ENCODE measurements at places on chromosomes 6 and 20.

DNA sequence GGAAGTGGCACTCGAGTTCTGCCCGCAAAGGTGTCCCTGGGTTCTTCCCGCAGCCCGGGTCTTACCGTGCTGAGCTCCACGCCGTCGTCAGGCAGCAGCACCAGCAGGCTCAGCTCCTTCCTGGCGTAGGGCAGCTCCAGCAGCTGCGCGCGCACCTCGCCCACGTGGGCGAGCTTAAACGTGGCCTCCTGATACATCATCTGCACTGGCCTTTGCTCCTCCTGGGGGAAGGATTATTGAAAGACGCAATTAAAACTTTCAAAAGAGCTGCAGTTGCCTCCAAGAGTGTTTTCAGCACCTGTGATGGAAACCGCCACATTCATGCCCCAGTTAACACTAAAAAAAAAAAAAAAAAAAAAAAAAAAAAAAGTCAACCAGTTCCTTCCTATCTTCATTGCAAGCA, 11.3 kb downstream of the SERPINB9 start:
- peak; percentile 55 for DNase-seq

GRCh38 chr6:83514866-83515466, 2.6 kb downstream of the PRSS35 start:
- DNase-seq = no peak

DNA sequence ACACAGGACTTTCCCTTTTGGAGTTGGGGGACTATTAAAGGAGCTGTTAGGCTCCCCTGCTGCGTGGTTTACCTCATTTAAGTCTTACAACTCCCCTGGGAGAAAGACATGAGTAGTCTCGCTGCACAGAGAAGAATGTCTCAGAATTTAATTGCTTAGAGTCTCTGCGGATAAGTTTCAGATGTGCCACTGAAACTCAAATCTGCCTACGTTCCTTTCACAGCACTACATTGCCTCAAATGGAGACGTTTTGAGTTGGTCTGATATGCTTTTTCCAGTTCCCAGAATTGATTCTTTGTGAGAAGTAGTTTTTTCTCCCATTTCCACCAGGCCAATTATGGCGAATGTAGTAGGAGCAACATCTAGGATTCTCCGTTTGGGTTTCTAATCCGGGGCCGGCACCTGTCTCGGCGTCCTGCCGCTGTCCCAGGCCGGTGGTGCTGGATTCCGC, 532 bp upstream of the SLC35F1 start:
- no peak for DNase-seq

- no peak for DNase-seq
Measured at GRCh38 chr6:124995645-124996325, 33.5 kb downstream of the RNF217 start.

DNA sequence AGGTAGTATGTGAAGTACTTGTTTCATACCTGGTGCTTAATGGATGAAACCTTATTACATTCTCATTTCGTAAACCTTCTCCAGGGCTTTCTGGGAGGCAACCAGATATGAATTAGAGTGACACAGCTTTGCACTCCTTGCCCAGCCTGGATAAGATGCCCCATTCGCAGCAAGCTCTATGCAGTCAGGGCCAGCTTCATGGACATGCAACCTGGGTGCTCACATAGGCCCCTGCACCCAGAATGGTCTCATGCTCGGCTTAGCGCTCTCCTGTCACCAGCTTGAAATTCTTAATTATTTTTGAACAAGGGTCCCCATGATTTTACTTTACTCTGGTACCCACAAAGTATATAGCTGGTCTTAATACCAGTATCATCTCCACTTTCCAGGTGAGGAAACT, 11.3 kb upstream of the PTGIS start:
- DNase-seq = no peak

- no peak for DNase-seq
Measured at GRCh38 chr6:35945650-35946025, 24.7 kb upstream of the SRPK1 start.

DNA sequence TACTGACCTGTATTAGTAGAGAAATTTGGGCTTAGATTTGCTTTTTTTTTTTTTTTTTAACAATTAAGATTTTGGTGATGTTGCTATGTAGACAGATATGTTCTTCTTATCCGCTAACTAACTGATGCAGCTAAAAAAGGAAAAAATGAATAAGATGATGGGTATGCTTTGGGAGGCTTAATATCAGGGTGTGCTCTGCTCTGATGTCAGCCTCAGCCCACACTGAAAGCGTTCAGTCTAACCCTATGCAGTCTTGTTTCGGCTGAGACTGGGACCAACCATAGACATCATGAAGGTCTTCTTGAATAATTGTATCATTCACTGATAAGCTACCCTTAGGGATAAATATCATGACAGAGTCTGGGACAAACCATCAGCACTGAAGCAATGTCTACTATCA, 6.9 kb upstream of the CCN2 start:
- no peak for DNase-seq

GRCh38 chr6:43725643-43726580, 38.3 kb upstream of the MRPS18A start:
- no peak for DNase-seq

- no peak for DNase-seq
Measured at GRCh38 chr20:58481481-58482021, 33.6 kb downstream of the APCDD1L start.

GRCh38 chr20:34967421-34967820, 11.8 kb downstream of the MYH7B start:
- DNase-seq = no peak

GRCh38 chr20:32344835-32345506, 13.2 kb upstream of the ASXL1 start:
- no peak for DNase-seq

DNA sequence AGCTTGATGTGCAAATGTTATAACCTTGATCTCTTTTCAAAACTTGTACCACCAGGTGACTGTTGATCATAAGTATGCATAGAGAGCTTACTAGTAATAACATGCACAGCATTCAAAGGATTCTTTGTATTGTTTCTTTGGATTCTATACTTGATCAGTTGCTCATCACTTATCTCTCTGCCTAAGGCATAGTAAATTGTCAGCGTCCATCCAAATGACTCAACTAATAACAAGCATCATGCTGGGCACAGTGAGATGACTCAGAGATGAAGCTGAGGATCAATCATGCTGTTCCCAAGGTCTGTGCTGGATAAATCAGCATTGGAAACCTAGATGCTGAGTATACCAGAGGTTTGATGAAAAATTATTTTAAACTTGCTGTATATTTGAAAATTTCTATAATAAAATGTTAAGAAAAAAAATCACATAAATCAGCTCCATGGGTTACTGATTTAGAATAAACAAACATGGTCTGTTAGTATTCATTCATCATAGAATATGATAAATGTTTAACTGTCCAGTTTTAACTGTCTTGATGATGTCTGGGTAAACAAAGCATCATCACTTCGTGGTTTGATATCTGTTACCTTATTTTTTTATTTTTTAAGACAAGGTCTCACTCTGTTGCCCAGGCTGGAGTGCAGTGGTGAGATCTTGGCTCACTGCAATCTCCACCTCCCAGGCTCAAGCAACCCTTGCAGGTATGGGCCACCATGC, 45.6 kb upstream of the SGK1 start:
- no peak for DNase-seq

DNA sequence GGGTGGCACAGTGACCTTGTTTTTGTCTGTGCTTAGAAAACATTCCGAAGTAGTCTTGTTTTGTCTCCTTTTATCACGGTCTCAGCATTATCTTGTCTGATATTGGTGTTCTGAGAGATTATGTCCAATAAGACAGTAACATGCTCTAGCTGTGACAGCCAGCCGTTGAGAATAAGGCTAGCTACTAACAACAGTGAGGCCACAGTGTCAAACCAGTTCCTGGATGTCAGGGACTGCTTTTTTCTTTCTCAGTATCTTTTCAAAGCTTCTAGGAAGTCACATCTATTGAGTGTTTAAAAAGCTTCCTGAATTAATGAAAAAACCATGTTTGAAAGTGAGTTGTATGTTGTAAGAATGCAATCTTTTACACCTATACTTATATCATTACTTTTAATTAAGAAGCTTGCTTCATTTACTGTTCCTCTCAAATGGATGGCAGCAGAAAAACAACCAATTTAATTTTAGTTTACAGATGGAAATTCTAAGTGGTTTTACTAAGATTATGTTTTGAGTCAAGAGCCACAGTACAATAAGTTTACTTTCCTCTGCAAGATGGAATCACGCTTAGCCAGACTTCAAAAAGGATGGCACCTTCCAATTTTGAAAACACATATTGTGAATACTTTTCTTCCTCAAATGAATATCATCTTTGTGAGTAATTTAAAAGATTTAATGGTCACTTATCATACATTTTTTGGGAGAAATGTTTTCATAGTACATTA, 53.1 kb downstream of the MAP3K7 start:
- no peak for DNase-seq

- DNase-seq = no peak
Measured at GRCh38 chr20:58102261-58102660, 126.2 kb downstream of the ANKRD60 start.

DNA sequence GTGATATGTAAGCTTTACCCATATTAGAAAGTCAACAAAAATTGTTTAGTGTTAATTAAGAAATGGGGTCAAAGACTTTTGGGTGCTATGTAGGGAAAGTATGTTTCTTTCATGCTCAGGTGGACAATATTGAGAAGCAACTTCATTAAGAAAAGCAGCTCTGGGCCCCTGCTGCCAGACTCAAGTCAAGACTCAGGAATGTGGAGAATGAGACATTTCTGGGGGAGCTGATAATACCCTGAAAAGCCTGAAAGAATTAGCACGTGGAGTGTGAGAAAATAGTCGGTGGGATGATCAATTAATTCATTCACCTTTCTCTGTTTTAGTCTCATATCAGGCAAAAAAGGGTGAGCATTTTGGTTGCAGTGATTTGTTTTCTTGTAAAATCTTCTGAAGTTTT, 175.1 kb upstream of the IMPG1 start:
- no peak for DNase-seq

GRCh38 chr6:102766963-102767362, 1373.5 kb downstream of the GRIK2 start:
- no peak for DNase-seq
